ENCODE measurements at places on chromosomes 11 and 22.

GRCh38 chr11:69193151-69193550, 37.4 kb downstream of the SMIM38 start:
- no peak for DNase-seq

GRCh38 chr22:19723983-19724827, 866 bp downstream of the GP1BB start:
- no peak for DNase-seq

GRCh38 chr22:46238541-46238940, 11.6 kb downstream of the CDPF1 start:
- DNase-seq: no peak

DNA sequence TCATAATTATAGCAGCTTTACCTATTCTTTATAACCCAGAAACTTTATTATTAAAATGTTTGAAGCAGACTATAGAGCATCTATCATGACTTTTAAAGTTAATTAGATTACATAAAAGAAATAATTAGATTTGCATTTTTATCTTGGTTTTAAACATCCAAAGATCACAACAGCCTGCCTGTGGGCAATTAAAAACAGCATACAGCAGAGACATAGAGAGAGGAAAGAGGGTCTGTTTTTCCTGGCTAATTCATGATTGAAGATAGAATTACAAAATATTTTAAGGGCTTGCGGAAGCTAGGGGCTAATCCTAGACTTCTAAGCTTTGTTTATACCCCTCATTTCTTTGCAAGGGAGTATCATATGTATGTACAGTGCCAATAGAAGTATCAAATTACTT, 178.1 kb downstream of the SOX6 start:
- no peak for DNase-seq

DNA sequence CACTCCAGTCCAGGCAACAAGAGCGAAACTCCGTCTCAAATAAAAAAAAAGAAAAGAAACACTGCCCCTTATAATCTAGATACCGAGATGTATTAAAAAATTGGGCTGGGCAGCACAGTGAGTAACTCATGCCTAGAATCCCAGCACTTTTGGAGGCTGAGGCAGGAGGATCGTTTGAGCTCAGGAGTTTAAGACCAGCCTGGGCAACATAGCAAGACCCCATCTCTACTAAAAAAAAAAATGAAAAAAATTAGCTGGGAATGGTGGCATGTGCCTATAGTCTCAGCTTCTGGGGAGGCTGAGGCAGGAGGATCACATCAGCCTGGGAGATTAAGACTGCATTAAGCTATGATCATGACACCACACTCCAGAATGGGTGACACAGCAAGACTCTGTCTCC, 24.9 kb downstream of the DDX6 start:
- no peak for DNase-seq

- no peak for DNase-seq
Observed at GRCh38 chr11:1384199-1384970, 5.3 kb upstream of the BRSK2 start.

DNA sequence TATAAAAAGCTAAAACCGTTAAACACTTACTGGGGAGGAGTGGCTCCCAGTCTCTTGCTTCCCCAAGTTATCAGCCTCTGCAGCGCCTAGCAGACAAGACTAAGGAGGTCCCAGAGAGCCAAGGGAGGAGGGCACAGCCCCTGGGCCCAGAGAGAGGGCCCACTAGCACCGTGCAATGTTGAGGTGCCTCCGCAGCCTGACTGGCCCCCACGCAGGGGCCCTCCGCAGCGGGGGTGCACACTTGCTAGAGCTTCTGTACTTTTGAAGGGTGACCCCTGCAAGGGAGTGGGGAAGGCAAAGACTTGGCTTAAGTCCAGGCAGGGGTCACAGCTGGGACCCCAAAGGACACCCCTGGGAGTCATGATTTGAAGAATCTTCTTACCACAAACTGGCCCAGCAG, 98.0 kb downstream of the ADAMTS15 start:
- DNase-seq: no peak

DNA sequence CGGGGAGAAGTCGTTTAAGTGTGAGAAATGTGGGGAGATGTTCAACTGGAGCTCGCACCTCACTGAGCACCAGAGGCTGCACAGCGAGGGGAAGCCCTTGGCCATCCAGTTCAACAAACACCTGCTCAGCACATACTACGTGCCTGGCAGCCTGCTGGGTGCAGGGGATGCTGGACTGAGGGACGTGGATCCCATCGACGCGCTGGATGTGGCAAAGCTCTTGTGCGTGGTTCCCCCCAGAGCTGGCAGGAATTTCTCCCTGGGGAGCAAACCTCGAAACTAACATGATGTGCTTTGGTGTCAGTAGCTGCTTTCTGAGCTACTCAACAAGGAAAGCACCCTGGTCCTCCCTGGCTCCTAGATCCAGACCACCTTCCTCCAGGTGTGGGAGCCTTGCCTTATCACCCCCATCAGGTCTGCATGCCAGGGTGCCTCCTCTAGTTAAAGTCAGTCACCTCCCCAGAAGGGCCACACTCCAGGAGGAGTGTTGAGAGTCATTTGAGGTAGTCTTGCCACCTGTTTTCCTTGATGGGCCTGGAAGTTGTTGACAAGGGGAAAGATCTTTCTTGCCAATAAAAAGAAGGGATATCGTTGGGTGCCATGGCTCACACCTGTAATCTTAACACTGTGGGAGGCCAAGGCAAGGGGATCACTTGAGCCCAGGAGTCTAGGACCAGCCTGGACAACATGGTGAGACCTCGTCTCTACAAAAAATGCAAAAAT, 12.9 kb downstream of the ZNF74 start:
- DNase-seq: no peak

GRCh38 chr11:78381865-78382264, 35.8 kb downstream of the GAB2 start:
- no peak for DNase-seq
